ENCODE measurements at places on chromosomes 12 and 14.
A peak's percentile ranks its signal among the peaks of the same experiment; 100 is the strongest.

DNA sequence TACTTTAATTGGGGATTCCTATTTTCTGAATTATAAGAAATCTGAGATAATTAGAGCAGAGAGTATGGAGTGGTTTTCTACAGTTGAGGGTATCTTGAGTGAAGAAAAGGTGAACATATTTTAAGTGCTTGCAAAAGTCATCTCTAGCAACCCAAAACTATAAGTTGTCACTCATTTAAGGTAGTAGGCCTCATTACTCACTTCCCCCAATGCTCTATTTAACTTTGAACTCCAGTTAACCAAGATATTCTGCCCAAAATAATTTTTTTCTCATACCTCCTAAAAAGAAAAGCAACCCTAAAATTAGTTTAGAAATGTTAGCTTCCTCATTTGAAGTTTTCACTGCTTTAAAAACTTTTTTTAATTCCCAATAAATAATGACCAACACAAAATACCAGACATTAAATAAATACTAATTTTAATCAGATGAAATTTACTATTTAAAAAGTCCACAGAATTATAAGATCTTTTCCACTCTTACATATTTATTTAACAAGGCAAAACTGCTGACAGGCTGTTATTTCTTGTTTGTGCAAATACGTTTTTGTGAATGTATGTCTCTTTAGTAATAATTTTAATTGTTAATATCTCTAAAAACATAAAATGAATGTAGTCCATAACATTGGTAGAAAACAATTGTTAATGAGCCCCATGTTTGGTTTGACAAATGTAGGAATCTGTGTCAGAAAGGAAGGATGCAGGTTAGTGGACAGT is 47.8 kb downstream of the VRK1 start:
- DNase-seq = no peak

GRCh38 chr12:102643879-102644575 is 163.7 kb upstream of the IGF1 start:
- DNase-seq = no peak

- no peak for DNase-seq
Observed at GRCh38 chr14:97704316-97704885, 907.2 kb downstream of the VRK1 start.

- no peak for DNase-seq
Observed at GRCh38 chr14:72631401-72631800, 262.5 kb downstream of the DPF3 start.

- DNase-seq = no peak
Observed at GRCh38 chr12:85642808-85643207, 193.4 kb downstream of the RASSF9 start.

GRCh38 chr12:47080725-47081502 is 1.2 kb upstream of the AMIGO2 start:
- peak; percentile 48 for DNase-seq

- no peak for DNase-seq
Observed at GRCh38 chr14:76862546-76863282, 36.5 kb downstream of the LRRC74A start.

DNA sequence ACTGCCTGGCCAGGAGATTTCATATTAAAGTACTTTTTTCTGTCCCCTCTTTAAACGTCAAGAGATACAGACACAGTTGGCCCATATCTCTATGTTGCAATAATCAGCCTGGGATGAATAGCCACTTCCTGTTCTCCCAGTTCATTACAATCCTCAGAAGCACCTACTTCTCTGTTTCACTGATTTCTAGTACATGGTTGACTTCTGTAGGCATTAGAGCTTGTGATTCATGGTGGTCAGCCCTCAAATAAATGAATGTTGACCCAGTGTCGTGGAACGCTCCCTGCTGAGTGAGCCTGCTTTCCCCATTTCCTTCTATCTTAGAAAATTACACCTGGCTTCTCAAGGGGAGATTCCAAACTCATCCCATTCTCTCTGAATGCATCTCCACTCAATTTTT is 416.7 kb downstream of the PDZRN4 start:
- DNase-seq = no peak

GRCh38 chr14:91009501-91010152 is 50.8 kb downstream of the RPS6KA5 start:
- peak; percentile 25 for DNase-seq

DNA sequence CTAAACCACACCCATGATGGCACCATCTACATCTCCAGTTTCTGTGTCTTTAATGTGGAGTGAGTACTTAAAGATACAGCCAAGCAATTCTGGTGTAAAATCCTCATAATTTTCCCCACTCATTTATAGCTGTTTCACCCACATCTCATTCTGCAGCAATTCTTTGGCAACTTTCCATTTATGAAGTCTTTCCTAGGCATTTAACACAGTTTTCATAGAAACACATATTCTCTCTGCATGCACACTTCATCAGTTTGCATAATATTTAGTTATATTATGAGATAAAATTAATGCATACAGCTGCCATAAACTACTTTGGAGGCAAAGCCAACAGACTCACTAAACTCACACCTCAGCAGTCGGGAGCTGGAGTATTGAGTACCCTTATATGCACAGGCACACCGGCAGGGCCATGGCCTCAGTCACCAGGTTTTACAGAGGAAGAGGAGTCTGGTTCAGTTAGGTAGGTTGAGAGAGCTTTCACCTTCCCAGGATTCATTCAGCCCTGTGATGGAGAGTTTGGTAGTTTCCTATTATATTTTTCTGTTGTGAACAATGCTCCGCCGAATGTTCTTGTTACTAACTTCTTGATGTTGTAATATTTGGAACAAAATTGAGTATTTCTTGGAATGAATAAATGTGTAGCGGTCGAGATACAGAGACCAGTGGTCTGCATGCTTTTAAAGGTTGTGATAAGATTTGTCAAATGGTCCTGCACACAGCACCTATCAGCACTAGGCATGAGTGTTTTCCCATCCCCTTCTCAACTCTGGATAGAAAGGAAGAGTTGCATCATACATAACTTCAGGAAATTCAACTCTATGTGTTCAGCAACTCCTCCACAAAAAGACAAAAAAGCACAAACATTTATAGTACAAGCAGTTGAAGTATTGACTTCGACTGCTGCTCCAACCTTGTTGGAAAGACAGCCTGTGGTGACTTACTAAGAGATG is 123.5 kb downstream of the TTC8 start:
- no peak for DNase-seq

DNA sequence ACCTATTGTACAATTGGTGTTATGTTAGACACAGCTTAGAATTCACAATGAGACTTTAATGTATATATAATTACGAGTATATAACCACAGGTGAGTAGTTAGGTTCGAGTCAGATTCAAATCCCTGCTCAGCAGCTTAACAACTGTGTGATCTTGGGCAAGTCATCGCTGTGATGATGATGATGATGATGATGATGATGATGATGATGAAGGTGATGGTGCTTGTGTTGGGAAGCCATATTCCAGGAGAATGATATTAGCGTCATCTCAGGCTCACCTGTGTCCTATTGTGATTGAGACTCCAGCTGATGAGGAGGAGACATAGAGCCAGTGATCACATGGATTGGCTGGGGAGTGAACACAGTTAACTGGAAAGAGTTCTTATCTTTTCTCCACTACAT is 16.5 kb downstream of the RFX4 start:
- DNase-seq = no peak

GRCh38 chr12:44976246-44976645 is 74.7 kb downstream of the DBX2 start:
- DNase-seq = no peak

- no peak for DNase-seq
Observed at GRCh38 chr12:81077329-81077685, 572 bp upstream of the ACSS3 start.

DNA sequence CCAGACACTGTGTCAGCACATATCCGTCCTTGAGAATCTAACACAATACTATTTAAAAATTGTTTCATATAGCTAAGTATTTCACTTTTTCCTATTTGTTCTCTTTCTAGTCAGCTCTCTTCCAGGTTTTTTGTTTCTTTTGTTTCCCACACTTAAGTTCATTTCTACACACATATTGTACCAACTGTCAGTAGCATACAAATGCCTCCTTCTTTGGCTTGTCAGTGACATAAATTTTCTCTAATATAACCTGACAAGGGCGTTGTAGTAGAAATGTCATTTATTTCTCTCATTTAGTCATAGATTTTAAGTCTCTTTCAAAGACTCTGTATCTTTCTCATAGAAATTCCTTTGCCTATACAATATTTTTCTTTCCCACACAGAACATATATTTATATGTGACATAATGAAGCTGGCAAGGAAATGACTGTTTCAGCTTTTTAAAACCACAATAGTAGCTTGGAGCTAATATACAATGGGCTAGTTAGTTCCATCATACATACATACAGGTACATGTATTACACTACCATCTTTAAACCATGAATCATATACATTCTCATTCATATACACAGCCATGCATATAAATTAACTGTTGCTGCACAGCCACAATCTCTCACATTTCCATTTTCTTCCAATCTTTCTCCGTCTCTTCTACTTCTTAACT is 42.3 kb upstream of the EPS8 start:
- DNase-seq = no peak

GRCh38 chr14:67505254-67505653 is 16.7 kb upstream of the TMEM229B start:
- no peak for DNase-seq

DNA sequence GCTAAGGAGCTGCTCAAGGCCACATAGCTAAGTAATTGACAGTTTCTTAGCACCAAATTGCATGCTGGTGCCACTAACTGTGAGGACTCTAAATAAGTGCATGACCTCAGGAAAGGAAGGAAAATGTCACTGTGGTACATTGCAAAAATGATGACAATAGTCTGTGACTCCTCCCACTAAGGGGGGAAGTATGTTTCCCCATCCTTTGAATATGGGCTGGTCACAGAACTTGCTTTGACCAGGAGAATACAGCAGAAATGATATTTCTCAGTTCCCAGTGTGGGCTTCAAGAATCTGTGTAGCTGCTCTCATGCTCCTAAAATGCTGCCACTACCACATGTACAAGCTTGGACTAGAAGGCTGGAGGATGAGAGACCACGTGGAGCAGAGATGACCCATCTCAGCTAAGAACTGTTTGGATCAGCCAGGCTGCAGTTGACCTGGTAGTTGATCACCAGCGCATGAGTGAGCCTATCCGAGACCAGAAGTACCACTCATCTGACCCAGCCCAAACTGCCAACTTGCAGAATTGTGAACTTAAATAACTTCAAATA is 42.2 kb upstream of the NOS1 start:
- no peak for DNase-seq

DNA sequence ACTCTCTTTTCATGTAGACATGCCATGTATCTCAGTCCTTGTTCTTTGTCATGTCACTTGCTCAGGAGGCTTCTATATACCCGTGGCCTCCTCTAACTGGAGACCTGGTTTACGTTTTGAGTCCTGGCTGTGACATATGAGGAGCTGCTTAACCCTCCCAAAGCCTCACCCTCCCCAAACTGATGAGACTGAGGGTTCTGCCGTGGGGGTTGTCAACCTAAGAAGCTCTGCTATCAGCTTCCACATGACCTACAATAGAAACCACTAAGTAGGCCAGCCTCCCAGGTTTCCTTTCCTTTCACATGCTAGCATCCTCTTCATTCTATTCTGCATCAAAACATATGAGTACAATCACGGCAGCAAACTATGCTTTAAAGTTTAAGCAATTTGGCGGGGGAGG is 76.8 kb upstream of the WSCD2 start:
- DNase-seq = no peak

DNA sequence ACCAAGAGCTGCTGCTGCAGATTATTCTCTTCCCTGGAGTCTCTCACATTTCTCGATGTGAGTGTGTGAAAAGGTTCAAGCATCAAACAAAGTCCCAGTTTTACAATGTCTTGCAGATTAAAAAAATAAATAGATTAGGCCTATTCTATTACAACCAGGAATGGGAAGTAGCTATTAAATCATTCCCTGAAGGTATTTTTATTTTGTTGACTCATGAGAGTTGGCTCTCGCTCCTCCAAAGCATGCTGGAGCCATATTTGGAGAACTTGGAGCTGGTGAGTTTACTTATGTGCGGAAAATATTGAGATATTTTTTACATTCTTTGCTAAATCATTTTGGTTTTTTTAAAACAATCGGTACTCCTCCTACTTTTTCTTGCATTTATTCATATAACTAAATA is 572.3 kb downstream of the ETNK1 start:
- DNase-seq = no peak

GRCh38 chr12:106213662-106214061 is 34.2 kb downstream of the CKAP4 start:
- no peak for DNase-seq

DNA sequence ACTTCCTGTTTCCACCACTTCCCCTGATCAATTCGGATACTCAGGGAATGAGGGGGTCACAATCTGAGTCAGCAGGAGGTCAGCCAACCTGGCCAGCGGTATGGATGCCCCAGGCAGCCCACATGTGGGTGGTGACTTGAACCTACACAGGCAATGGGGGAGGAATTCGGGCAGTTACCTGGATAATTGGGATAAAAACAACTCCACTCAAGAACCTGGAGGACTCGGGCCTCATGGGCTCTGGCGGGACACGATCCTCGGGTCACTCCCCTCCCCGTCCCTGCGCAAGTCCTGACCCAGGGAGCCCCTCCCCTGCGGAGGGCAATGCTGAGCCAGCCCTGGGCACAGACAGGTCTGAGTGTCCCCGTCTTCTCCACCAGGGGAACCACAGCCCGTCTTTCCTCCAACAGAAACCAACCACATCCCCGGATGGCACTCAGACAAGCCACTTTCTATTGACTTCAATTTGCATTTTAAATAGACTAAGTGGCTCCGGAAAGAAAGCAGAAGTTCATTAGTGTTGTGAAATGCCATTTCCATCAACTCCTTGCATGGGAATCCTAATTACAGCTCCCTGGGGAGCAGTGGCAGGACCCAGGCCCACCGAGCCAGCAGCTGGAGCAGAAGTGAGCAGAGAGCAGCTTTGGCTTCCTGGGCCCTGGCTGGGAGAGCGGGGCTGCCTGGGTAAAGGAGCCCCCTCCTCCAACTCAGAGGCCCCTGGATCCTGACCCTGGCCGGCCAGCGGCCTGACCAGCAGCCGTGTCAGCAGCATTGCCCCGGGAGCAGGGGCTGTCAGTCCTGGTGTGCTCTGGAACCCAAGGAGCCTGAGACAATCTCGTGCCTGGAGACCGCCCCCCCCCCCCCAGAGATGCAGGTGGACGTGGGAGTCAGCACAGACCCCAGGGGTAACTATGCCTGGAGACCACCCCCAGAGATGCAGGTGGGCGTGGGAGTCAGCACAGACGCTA is 374.1 kb downstream of the ADGRD1 start:
- DNase-seq = no peak

DNA sequence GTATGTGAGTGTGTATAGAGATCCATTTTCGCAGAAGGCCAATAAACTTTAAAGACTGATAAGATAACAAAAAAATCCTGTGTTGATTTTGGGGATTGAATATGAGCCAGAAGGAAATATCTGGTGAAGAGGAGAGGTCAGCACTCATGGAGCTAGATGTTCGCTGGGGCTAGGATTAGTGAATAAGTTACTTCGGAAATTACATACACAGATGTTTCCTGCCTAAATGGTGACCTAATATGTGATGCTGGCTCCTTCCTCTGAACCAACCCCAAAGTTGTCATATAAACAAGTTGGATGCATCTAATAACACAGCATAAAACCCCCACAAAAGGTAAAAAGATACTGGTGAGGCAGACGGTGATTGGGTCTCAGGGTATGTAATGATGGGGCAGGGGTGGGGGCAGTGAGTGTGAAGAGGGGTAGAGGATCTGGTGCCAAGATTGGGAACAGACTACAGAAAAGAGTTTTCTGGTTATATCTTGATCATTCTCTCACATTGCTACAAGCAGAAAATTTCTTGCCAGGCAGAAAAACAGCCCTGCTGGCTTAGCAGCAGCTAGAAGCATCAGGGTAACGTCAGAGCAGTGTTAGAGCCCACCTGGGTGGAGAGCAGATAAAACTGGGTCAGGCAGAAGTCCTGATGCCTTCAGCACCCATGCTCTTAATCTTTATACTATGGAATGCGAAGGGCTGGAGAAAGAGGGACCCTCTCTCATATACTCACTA is 140.4 kb upstream of the GZMB start:
- no peak for DNase-seq

Measured in CD4-positive, alpha-beta T cell treated with Interleukin-15 for 4 hours (primary cell).